ENCODE measurements at places on chromosomes 11 and 22.

DNA sequence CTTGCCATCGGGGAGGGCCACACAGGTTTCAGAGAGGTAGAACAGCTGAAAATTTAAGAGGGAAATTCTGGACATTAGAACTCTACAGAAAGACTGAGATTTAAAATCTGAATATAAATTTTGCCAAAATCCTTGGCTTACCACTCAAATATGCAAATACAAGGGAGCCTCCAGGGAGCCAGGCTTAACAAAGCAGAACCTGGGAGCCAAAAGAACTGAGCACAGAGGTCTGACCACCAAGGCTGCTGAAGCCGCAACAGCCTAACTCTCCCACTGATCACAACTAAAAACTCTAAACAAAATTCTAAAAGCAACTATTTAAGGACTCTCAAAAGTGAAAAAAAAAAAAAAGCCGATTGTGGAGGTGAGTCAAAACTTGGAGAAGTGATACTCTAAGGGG, 34.3 kb downstream of the IZUMO1R start:
- DNase-seq = no peak

- DNase-seq = no peak
Measured at GRCh38 chr22:30036656-30037055, 43.6 kb upstream of the HORMAD2 start.

GRCh38 chr22:27829620-27830019, 28.1 kb upstream of the MN1 start:
- DNase-seq = no peak

- no peak for DNase-seq
Measured at GRCh38 chr11:107991868-107992414, 16.8 kb upstream of the CUL5 start.

DNA sequence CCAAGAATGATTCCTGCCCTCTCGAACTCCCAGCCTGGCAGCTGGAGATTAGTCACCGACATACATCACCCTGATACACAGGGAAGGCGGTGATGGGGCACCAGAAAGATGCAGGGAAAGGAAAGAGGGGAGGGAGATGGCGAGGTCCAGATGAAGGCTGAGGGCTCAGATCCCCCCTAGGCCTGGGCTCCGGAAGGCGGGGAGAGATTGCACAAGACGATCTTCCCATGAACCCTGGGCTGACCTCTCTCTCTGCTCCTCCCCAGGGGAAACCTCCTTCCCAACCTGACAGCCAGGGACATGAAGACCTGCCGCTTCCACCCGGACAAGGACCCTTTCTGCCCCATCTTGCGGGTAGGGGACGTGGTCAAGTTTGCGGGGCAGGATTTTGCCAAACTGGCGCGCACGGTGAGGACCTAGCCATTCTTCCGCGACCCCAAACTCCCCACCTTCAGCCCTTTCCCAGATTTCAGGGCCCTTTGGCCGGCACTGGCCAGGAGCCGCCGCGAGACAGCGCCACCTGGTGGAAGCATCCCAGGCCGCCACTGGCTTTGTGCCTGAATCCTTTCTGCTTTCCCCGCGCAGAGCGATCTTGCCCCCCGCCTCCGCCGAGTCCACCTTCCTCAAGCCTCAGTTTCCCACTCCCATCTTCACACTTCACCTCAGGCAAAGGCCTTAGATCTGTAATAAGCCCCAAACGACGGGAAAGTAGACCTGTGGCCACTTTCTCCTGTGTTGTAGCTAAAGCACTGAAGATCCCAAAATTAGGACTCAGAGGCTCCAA, 11.5 kb downstream of the P2RX3 start:
- DNase-seq = peak; percentile 45

- DNase-seq = no peak
Measured at GRCh38 chr22:38772623-38772873, 16.8 kb upstream of the SUN2 start.
